ENCODE measurements at places on chromosomes 6 and 20. TPM values are rescaled to one million over a fixed set of nuclear protein-coding genes. Genes with fewer than 3 reads are reported as not detected.

- no peak for DNase-seq
Measured at GRCh38 chr6:90080876-90081481, 186.7 kb downstream of the GJA10 start.

- no peak for DNase-seq
Measured at GRCh38 chr6:83311231-83311630, 118.1 kb downstream of the RWDD2A start.

GRCh38 chr20:10315138-10315537, 96.5 kb downstream of the SNAP25 start:
- no peak for DNase-seq

The TFAP2D gene
- total RNA-seq, result not detected

Measured in lower leg skin (tissue), 4 donors.